ENCODE measurements at places on chromosomes 4 and X.

GRCh38 chrX:39820938-39821708, 276.6 kb downstream of the BCOR start:
- DNase-seq = peak; percentile 34

DNA sequence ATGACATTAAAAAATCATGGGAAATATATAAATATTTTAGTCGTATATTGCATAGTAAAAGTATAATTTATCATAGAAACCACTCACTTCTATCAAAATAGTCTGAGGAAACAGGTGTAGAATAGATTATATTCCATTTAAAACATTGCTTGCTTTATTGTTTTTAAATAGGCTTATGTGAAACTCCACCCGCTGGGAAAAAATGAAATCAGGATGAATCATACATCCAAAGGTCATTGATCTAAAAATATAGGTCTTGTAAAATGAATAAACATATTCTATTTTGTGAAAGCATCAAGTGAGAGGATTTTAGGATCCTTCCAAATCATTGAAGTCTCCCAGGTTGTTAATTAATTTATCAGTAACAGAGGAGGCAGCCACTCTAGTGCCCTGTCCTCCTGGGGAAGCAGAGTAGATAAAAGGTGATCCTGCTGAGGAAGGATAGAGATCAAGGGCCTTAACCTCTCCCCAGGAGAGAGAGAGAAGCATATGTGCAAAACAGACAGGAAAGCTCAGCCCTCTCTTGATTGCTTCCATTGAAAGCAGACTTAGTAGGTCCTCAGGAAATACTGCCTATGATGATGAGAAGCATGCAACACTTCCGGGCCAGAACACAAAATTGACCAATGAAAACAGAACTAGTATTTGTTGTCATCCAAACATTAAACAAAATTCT, 96.8 kb upstream of the MAP9 start:
- no peak for DNase-seq

DNA sequence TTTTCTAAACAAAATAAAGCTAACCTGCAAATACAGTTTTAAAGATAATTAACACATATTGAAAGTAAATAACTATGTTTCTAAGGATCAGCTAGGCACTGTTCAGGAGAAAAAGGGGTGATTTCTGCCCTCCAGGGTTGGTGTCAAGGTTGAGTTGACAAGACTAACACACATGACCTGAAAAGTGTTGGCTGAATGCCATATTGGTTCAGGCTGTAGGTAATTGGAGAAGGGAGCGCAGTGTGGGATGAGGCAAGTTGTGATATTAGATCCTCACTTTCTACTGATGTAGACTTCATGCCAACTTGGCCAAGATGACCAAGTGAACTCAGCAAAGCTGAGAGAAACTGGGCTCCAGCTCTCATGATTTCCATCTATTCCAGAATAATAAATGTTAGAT, 42.2 kb downstream of the PPM1K start:
- DNase-seq = no peak

GRCh38 chr4:97103252-97103651, 1040.0 kb downstream of the STPG2 start:
- no peak for DNase-seq

All from stimulated activated CD4-positive, alpha-beta T cell treated with anti-CD3 and anti-CD28 coated beads, TNF-alpha, amount 100 ng/mL, for 1 hour (primary cell).